ENCODE measurements at places on chromosomes 16 and 17. TPM values are rescaled to one million over a fixed set of nuclear protein-coding genes. Genes with fewer than 3 reads are reported as not detected.

GRCh38 chr17:13728781-13729180 is 127.1 kb upstream of the HS3ST3A1 start:
- no peak for DNase-seq
- H3K36me3 ChIP-seq = no peaks in the 10 kb centered on the region
- H3K27me3 ChIP-seq = no peaks in the 10 kb centered on the region
- no peaks in the 10 kb centered on the region for H3K4me1 ChIP-seq
- H3K4me3 ChIP-seq = no peak overlapping the region
- H3K27ac ChIP-seq = no peak overlapping the region

DNA sequence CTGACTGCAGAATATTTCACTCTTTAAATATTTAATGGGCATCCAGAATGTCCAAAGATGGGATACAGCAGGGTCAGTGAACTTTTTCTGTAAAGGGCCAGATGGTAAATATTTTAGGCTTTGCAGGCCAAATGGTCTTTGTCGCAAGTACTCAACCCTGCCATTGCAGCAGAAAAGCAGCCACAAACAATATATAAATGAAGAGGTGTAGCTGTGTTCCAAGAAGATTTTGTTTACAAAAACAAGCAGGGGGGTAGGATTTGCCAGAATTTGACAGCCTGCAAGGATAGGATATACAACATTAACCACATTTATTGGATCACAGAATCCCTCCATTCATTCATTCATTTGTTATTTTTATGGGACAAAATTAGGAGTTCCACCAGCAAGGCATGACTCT is 435.0 kb upstream of the DYNLRB2 start:
- no peaks in the 10 kb centered on the region for H3K27me3 ChIP-seq
- H3K36me3 ChIP-seq = no peaks in the 10 kb centered on the region
- H3K27ac ChIP-seq = no peak overlapping the region

DNA sequence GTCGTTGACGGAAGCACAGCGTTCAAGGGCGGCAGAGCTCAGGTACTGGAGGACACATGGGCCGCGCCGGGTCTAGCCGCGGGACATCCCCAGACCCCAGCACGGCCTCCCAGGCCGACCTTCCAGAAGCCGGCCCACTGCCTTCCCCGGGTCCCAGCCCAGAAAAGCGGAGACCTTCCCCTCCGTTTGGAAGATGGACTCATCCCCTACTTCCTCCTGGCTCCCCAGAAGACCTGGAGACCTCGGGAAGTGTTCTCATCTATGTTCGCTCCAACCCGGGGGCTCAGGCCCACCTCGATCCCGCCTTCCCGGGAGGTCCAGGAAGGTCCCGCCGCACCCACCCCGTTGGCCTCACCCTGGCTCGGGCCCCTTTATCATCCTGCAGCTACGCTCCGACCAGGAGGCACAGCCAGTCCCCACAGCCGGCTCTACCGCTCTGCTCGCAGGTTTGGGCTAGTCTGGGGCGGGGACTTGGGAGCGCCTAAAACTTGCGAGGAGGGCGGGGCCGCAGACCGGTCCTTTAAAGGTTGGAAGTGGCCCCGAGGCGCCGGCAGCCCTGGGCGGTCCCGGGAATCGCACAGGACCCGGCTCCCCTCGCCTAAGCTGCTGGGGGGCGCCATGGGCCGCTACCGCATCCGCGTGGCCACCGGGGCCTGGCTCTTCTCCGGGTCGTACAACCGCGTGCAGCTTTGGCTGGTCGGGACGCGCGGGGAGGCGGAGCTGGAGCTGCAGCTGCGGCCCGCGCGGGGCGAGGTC is at the start of gene ALOX12:
ALOX12 (plus strand) TSS at position 550 of the 756 bp plus-strand sequence; CDS start at position 619, 69 bp downstream.
- H3K4me3 ChIP-seq = no peak within 1 kb of the TSS
- H3K27me3 ChIP-seq = no peaks in the 10 kb centered on the region
- DNase-seq = peak; percentile 77
- H3K36me3 ChIP-seq = no peaks in the 10 kb centered on the region

DNA sequence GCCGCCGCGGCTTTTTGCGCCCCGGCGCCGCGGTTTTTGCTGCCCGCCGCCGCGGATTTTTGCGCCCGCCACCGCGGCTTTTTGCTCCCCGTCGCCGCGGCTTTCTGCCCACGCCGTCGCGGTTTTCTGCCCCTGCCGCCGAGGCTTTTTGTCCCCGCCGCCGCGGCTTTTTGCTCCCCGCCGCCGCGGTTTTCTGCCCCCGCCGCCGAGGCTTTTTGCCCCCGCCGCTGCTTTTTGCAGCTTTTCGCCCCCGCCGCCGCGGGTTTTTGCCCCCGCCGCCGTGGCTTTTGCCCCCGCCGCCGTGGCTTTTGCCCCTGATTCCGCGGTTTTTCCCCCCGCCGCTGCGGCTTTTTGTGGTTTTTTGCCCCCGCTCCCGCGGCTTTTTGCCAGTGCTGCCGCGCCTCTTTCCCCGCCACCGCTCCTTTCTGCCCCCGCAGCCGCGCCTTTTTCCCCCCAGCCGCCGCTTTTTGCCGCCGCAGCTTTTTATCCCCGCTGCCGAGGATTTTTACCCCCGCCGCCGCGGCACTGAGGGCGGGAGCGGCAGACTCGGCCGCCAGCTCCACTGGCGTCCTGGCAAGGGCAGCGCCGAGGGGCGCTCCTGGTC is 518.6 kb upstream of the WSB1 start:
- H3K27ac ChIP-seq = no peak overlapping the region
- H3K4me3 ChIP-seq = no peak overlapping the region
- H3K36me3 ChIP-seq = no peaks in the 10 kb centered on the region
- DNase-seq = no peak
- H3K27me3 ChIP-seq = no peaks in the 10 kb centered on the region
- no peaks in the 10 kb centered on the region for H3K4me1 ChIP-seq

GRCh38 chr16:907361-907760 is 63.4 kb downstream of the LMF1 start:
- no peak overlapping the region for H3K27ac ChIP-seq
- no peak overlapping the region for H3K4me3 ChIP-seq

DNA sequence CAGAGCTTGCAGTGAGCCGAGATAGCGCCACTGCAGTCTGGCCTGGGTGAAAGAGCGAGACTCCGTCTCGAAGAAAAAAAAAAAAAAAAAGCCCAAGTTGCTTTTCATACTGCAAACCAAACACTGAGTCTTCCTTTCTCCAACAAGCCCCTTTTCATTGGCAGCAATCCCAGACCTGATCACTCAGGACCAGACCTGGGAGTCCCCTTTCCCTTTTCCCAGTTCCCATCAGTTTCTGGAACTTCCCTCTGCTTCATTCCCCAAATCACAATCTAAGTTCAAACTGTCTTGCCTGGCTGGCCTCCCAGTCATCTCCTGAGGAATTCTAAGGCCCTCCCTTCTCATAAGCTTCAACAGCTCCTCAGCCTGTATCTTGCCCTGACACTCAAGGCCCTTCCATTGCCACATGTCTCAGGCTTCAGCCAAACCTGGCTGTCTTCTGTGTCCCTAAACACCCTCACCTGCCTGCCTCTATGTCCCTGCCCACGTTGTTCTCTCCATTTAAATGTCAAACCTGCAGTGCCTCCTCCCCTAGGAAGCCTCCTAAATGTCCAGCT is 11.8 kb upstream of the PHF12 start:
- H3K36me3 ChIP-seq = no peaks in the 10 kb centered on the region
- DNase-seq = peak; percentile 20
- no peaks in the 10 kb centered on the region for H3K27me3 ChIP-seq
- no peak overlapping the region for H3K27ac ChIP-seq

DNA sequence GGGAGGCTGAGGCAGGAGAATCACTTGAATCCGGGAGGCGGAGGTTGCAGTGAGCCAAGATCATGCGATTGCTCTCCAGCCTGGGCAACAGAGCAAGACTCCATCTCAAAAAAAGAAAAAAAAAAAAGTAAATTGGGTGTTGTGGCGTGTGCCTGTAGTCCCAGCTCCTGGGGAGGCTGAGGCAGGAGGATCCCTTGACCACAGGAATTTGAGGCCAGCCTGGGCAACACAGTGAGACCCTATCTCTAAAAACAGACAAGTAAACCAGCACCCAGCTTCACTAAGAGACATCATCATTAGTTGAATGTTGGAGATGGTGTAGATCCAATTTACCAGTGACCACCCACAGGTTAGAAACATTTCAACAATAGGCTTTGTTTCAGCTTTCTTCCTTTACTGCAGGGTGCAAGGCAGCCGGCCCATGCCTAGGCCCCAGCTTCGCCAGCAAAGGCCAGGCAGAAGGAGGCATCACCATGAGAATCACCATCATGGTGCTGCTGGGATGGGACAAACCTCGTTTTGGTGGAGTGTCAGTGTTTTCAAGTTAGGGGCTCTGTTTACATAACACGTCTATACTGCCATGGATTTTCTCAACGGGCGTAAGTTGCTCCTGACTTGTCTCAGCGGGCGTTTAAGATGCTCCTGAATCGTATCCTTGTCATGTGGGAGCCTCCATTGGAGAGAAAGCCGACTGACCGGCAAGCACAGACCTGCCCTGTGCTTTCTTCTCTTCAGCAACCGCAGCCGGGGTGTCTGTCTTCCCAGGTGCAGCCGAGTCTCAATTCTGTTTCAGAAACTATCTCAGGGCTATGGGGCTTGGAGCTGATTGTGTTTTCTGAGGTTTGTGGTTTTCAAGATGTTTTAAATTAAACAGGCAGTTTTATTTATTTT is 7.3 kb downstream of the TCF25 start:
- no peaks in the 10 kb centered on the region for H3K27me3 ChIP-seq
- H3K4me3 ChIP-seq = no peak overlapping the region
- no peak for DNase-seq
- peaks cover 11% of the 10 kb centered on the region for H3K36me3 ChIP-seq
- no peak overlapping the region for H3K27ac ChIP-seq
- no peaks in the 10 kb centered on the region for H3K4me1 ChIP-seq

- no peak overlapping the region for H3K27ac ChIP-seq
- DNase-seq = peak; percentile 47
- H3K4me1 ChIP-seq = no peaks in the 10 kb centered on the region
- H3K27me3 ChIP-seq = no peaks in the 10 kb centered on the region
These were observed 82.8 kb upstream of the MED9 start for GRCh38 chr17:17393976-17394375.

ZNF469 gene
- total RNA-seq = 1.9 TPM

CHTF18 gene
- 14.3 TPM for total RNA-seq

- no peak overlapping the region for H3K27ac ChIP-seq
- no peaks in the 10 kb centered on the region for H3K36me3 ChIP-seq
These were observed 3.9 kb upstream of the EFTUD2 start for GRCh38 chr17:44903012-44903685.

DNA sequence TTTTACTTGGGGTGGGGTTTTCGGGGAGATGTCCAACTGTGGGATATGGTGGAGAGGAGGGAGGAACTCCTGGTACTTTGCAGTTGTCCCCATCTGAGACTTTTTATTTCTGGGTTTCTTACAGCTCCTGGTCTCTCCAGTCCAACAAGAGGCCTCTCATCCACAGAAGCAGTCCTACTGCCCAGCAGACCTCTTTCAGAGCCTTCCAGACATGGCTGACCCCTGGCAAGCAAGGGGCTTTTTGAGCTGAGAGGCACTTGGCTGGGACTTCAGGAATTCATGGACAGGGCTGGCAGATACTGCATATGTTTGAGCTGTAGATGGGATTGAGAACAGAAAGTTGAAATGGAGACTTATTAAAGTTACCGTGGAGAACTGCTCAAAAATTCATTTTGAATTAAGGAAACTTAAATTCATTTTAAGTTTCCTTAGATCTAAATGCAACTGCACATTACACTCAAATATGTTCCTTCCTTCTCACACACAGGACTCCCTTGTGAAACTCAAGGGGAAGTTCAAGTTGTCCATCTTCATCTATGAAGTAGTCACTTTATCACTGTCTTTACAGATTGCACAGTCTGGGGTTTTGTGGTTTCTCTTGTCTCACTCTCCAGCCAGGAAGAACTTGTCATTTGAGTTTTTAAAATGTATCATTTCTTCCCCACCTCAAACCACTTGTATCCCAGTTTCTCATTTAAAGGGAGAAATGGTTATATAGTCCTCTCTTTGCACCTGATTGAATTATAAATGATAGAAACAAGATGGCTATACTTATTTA is 1.1 kb downstream of the LASP1NB start:
- no peaks in the 10 kb centered on the region for H3K27me3 ChIP-seq
- DNase-seq = no peak
- no peaks in the 10 kb centered on the region for H3K36me3 ChIP-seq
- H3K4me1 ChIP-seq = peaks cover 2% of the 10 kb centered on the region

GRCh38 chr16:19967561-19967960 is 82.9 kb upstream of the GPRC5B start:
- H3K4me1 ChIP-seq = no peaks in the 10 kb centered on the region
- H3K27me3 ChIP-seq = no peaks in the 10 kb centered on the region
- no peak for DNase-seq
- no peak overlapping the region for H3K4me3 ChIP-seq

- no peak overlapping the region for H3K4me3 ChIP-seq
- H3K27ac ChIP-seq = no peak overlapping the region
- H3K27me3 ChIP-seq = no peaks in the 10 kb centered on the region
- DNase-seq = no peak
These were observed 101.9 kb upstream of the HSBP1 start for GRCh38 chr16:83705856-83706255.

DNA sequence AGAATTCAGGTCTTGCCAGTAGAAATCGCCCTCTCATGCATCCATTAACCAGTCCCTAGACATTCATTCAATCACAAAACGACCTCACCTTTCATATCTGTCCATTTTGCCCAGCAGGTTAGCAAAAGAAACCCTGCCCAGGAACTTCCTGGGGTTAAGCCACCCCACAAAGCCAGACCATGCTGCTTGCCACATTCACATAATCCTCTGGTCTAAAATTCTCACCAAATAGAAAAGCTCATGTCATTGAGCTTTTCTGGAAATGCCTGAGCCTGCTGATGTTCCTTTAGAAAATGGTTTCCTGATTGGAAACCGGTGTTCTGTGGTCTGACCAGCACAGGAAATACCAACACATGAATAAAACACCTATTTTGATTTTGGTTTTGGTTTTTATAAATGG is 21.6 kb upstream of the DYNLRB2 start:
- no peaks in the 10 kb centered on the region for H3K27me3 ChIP-seq
- no peak overlapping the region for H3K4me3 ChIP-seq
- H3K27ac ChIP-seq = no peak overlapping the region
- H3K4me1 ChIP-seq = no peaks in the 10 kb centered on the region
- DNase-seq = no peak

PLEKHH3 gene
- total RNA-seq = 27.0 TPM

GRCh38 chr16:2852731-2853507 is 5.1 kb downstream of the PRSS22 start:
- no peak overlapping the region for H3K27ac ChIP-seq
- H3K36me3 ChIP-seq = no peaks in the 10 kb centered on the region
- H3K4me1 ChIP-seq = no peaks in the 10 kb centered on the region
- H3K4me3 ChIP-seq = no peak overlapping the region

DNA sequence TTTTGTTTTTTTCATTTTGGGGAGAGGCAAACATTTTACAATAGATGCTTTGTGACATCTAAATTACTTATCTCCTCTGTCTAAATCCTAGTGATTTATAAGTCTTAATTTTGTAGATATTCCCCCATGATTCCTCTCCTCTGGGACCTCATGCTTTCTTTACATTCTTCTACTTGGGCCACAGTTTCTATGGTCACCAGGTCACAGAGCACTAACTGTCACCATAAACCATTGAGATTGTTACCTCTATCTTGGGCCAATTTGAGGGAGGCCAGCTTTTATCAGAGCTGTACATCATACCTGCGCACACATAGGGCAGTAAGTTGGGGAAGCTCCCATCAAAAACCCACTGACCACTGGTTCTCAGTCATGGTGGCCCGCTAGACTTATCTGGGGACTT is 582.1 kb upstream of the SALL1 start:
- H3K36me3 ChIP-seq = no peaks in the 10 kb centered on the region
- H3K4me1 ChIP-seq = no peaks in the 10 kb centered on the region
- H3K27me3 ChIP-seq = no peaks in the 10 kb centered on the region
- H3K4me3 ChIP-seq = no peak overlapping the region

SLC9A5 gene
- total RNA-seq = 1.7 TPM

ARHGDIA gene
- 422 TPM for total RNA-seq

Data from aorta (tissue), 5 donors.